Amniotic epithelial cell (primary cell): ENCODE measurements at places on chromosomes 3 and 15.
A peak's percentile ranks its signal among the peaks of the same experiment; 100 is the strongest.

GRCh38 chr3:105987809-105988208 is 119.0 kb upstream of the CBLB start:
- no peak for DNase-seq

DNA sequence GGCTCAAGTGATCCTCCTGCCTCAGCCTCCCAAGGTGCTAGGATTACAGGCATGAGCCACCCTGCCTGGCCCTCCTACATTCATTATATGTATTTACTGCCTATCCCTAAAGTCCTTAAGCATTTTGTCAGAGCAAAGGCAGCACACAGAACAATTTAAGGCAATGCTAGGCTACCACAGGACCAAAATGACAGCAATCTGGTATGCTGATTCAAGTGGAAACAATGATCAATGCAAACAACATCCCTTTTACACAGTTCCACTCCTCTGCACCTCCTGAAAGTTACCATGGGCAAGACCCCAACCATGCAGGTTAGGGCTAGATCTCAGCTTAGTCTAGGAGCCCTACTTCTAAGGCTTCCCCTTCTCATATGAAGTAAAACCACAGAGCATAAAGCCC is 40.3 kb downstream of the SPG11 start:
- no peak for DNase-seq

DNA sequence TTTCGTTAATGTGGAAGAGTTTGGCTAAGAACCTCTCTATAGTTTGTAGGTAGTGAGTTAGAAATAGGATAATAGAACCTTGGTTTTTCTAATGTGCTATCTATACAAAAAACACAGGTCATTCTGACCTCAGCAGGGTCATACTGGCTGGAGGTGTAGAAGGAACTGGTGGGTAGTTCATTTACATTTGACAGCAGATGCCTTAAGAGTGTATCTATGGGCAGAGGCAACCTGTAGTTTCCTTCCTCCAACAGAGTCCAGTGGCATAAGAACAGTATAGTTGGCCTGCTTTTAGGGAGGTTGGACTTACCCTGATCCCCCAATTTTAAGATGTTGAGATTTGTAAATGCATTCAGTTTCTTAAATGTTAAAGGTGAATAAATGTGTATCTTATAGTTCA is 152.2 kb downstream of the TCF12 start:
- no peak for DNase-seq

DNA sequence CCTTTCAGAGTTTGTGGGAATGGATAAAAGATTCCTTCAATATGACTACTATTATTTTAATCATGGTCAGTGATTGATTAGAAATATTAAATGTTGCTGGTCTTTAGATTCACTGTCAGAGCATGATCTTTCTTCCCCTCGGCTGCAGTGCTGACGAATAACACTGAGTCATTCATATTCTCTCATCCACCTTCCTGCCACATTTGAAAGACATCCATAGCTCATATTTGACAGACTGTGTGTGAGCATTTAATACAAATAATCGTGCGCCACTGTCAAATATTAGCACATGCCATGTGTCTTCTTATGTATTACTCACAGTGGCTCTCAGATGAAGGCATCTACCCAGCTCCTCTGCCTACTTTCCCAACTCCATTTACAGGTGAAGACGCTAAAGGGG is 476.5 kb upstream of the TPRG1 start:
- DNase-seq = no peak

DNA sequence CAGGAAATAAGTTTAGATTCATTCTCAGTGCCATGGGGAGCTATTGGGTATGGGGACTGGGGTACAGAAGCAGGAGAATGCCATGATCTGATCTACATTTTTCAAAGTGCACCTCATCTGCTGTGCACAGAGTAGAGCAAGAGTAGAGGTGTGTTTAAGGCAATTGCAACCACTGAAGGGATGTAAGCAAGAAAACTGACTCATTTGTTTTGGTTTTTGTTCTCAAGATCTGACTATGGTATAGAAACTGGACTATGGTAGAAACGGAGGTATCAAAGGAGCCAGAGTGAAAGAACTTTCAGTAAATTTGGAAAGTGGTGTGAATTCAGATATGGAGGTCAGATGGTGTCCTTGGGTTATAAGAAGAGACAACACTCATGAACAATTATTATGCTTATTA is 86.2 kb upstream of the CMSS1 start:
- DNase-seq = no peak

DNA sequence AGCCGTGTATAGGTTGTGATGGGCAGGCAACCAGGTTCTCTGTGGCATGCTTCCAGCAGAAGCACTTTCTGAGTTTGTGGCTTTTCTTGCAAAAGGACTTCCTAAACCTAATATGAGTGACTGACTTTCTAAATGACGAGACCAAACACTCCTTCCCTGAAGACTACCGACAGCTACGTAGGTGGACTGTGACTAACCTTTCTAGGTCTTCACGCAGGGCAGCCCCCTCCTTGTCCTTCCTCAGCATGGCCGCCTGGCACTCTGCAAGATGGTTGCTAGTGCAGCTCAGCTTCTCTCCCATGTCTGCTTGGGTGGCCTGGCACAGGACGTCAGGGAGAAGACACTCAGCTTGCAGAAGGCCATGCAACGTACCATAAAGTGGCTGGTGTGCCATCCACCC is 20.9 kb downstream of the CXCR6 start:
- no peak for DNase-seq

DNA sequence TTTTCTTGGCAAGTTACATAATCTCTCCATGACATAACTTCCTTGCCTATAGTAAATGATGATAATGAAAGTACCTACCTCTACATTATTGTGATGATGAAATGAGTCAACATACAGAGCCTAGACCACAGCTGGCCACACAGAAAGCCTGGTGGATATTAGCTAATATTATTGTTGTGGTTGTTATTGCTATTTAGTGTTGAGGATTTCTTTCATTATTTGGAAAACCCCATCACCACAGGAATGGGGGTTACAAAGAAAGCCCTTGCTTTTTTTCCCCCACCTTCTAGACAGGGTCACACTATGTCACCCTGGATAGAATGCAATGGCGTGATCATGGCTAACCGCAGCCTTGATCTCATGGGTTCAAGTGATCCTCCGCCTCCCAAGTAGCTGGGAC is 125.0 kb downstream of the PDZRN3 start:
- peak; percentile 45 for DNase-seq

DNA sequence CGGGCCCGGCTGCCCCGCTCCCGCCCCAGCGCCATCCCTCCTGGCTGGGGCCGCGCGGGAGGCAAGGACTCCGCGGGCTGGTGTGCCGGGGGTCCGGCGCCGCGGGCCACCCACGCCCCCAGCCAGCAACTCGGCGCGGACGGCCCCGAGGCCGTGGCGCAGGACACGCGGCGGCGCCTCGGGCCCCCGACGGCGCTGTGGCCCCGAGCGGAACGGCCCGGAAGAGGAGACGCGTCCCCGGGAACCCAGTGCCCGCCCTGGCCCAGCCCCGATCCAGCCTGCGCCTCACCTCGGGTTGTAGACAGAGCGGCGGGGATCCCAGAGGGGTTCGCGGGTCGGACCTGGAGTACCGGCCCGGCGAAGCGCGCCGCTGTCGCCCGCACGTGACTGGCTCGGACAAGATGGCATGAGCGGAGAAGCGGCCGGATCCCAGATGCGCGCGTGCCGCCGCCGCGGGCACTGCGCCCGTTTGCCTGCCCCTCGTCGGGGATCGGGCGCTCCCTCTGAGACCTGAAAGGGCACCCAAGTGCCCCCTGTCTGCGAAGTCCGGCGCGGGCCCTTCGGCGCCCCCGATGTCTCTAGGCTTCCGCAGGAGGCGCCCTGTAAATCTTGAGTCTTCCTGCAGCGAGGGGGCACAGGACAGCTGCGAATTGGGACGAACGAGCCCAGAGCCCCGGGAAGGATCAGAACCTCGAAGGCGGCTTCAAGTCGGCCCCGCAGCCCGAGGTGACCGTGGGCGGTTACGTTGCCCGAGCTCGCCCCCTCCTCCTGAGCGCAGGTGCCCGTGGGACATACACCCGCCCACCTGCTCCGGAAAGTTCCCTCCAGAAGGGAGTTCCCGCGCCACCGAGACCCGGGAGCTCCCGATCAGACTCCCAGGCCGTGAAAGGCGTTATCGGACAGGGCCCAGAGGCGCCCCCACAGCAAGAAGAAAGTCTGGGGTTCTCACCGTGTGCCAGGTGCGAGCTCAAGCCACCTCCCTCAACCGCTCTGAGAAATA is 598 bp upstream of the SFMBT1 start:
- no peak for DNase-seq

DNA sequence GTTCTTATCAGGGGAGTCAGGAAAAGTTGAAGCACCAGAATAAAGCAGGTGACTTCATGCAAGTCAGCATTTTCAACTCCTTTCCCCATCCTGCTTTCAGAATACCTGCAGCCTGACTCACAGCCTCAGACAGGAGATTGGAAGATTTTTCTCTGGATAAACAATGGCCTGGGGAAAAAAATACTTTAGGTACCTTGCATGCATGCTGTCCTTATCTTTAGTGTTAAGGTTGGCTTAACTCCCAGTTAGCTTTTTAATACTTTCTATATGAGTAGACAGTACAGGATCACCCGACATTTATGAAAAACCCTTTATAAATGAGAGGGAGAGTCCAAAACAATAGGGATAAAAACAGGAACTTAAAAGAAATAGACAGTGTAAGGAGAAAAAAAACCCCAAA is 53.6 kb downstream of the PAK2 start:
- DNase-seq = peak; percentile 99

DNA sequence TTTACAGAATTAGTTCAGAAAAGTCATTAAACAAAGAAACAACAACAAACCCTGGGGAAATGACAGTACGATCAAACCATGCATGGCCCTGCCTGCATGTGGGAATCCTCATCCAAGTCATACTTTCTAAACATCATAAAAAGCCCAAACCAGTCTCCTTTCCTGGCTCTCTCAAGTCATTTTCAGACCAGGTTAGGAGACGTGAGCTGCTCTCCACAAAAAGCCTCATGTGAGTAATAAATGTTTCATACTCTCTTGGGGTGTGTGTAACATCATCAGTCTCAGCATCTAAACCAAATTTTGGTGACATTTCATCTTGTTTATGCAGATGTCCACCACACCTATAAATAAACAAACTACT is 18.9 kb downstream of the GREM1 start:
- DNase-seq = no peak
